Left ventricle myocardium inferior (tissue), 1 donor: ENCODE measurements at places on chromosomes 6 and 20. TPM values are rescaled to one million over a fixed set of nuclear protein-coding genes. Genes with fewer than 3 reads are reported as not detected.

GRCh38 chr20:61391812-61392520 is 139.9 kb downstream of the CDH4 start:
- no peaks in the 10 kb centered on the region for H3K36me3 ChIP-seq
- no peak for DNase-seq
- H3K4me1 ChIP-seq, result no peaks in the 10 kb centered on the region
- H3K27me3 ChIP-seq, result peaks cover 63% of the 10 kb centered on the region
- no peak overlapping the region for H3K27ac ChIP-seq
- H3K4me3 ChIP-seq, result no peak overlapping the region

The SLC26A8 gene
- not detected for total RNA-seq

- H3K4me1 ChIP-seq, result peaks cover 6% of the 10 kb centered on the region
- H3K36me3 ChIP-seq, result peaks cover 23% of the 10 kb centered on the region
- H3K4me3 ChIP-seq, result no peak overlapping the region
- no peaks in the 10 kb centered on the region for H3K27me3 ChIP-seq
- DNase-seq, result no peak
- no peak overlapping the region for H3K27ac ChIP-seq
These were observed 105.7 kb upstream of the FAM184A start for GRCh38 chr6:119184008-119184648.

The IL17F gene
- total RNA-seq, result not detected

DNA sequence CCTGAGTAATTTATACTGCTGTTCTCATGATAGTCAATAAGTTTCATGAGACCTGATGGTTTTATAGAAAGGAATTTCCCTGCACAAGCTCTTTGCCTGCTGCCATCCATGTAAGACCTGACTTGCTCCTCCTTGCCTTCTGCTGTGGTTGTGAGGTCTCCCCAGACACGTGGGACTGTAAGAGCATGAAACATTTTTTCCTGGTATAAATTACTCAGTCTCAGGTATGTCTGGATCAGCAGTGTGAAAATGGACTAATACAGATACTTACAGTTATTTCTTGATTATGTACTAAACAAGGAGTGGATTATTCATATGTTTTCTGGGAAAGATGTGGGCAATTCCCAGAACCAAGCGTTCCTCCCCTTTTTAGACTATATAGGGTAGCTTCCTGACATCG is 1.9 kb upstream of the TRIM38 start:
- no peak overlapping the region for H3K4me3 ChIP-seq
- no peaks in the 10 kb centered on the region for H3K27me3 ChIP-seq
- no peak for DNase-seq
- no peak overlapping the region for H3K27ac ChIP-seq
- peaks cover 36% of the 10 kb centered on the region for H3K4me1 ChIP-seq
- H3K36me3 ChIP-seq, result peaks cover 12% of the 10 kb centered on the region

The LINC00237 gene
- not detected for total RNA-seq

The BMP6 gene
- 5.2 TPM for total RNA-seq

The ADISSP gene
- total RNA-seq, result 10.2 TPM

The ATP6V1G2 gene
- 1.6 TPM for total RNA-seq
